ENCODE measurements at places on chromosomes 13 and 19.

DNA sequence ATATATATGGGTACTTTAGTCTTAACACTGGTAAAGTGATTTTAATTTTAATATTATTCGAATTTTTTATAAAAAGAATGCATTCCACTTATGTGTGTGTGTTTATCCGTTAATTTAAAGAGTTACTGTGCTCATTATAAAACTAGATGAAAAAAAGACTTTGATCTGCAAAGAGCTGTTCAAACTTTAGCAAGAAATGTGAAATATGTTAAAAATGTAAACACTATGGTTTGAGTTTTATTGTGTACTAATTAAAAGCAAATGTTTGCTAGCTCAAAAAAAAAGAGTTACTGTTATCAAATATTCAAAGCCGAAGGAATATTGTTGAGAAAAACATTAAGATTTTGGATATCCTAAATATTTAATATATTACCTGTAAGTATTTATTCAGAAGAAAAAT, 34.5 kb downstream of the UFM1 start:
- no peak for DNase-seq

GRCh38 chr19:49851456-49852259, 699 bp downstream of the PTOV1 start:
- peak; percentile 60 for DNase-seq

DNA sequence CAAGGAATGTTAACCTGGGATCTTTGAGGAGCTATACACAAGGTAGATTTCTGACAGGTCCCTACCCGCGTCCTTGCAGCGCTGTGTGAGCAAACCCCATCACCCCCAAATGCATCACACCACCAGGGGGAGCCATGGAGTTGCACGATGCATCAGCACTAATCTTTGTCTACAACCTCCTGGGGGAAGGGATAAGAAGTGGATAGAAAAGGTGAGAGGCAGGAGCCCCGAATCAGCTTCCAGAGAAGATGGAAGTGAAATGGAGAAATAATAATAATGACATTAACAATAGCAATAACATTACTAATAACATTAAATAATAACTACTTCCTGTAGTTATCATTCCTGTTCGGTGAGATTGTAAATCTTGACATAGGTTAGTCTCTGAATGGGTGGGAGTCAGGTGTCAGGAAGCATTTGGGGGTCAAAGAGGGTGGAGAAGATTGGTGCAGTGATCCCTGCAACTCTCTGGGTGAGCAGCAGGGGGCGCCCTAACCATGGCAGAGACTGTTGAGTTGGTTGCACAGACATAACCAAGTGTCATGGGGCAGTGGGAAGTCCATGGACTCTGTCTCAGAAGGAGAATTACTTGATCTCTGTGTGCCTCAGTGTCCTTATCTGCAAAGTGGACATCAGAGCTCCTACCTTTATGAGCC, 16.5 kb downstream of the SIGLEC7 start:
- DNase-seq: peak; percentile 75

GRCh38 chr13:99648066-99648665, 146.9 kb downstream of the TM9SF2 start:
- no peak for DNase-seq

DNA sequence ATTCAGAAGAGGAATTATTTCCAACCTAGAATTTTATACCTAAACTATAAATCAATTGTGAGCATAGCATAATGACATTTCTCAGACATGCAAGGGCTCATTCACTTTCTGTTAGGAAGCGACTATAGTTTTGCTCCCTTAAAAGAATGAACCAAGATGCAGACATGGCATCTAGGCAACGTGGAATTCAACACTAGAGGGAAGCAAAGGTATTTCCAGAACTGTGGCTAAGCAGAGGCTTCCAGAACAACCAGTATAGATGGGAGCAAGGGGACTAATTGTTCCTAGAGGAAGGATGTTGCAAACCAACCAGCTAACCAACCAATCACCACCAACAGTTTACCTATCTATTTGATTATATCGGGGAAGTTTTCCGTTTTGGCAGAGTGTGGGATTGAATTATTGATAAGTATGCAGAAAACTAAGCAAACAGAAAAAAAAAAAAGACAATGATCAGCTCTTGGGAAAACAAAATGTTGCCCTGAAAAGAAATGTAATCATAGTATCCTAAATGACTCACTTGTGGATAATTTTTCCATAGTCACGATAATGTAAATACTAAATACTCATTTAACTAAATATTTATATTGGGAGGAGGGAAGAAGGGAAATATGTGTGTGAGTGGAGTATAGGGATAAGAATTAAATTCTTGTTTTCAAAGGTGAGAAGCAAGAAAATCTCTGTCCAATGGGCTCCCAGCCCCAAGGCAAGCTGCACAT, 21.1 kb downstream of the ARL11 start:
- DNase-seq: no peak

- no peak for DNase-seq
These were observed 1.1 kb downstream of the TSSK6 start for GRCh38 chr19:19514215-19514657.

DNA sequence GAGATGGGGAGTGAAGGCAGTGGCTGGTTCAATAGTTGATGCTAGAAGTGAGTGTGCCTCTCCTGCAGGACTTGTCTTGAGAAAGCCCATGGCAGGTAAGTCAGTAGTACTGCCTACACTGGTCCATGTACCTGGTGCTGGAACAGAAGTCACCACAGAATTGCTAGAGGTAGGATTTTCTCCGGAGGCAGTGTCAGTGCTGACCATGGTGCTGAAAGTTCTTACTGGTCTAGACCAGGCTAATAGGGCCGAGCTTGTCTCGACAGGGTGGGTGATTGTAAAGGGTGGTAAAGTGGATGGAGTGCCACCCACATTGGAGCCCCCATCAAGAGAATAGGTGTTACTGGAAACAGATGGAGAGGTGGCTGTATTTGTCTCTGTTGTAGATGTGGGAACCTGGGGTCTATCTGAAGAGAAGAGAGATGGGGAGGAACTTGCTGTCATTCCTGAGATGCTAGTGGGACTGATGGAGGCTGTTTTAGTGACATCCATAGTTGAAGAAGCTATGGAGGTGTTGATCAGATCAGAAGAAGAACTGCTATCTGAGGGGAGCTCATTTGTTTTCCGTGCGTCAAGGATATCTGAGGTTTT, 36.6 kb downstream of the MUC16 start:
- DNase-seq: no peak

DNA sequence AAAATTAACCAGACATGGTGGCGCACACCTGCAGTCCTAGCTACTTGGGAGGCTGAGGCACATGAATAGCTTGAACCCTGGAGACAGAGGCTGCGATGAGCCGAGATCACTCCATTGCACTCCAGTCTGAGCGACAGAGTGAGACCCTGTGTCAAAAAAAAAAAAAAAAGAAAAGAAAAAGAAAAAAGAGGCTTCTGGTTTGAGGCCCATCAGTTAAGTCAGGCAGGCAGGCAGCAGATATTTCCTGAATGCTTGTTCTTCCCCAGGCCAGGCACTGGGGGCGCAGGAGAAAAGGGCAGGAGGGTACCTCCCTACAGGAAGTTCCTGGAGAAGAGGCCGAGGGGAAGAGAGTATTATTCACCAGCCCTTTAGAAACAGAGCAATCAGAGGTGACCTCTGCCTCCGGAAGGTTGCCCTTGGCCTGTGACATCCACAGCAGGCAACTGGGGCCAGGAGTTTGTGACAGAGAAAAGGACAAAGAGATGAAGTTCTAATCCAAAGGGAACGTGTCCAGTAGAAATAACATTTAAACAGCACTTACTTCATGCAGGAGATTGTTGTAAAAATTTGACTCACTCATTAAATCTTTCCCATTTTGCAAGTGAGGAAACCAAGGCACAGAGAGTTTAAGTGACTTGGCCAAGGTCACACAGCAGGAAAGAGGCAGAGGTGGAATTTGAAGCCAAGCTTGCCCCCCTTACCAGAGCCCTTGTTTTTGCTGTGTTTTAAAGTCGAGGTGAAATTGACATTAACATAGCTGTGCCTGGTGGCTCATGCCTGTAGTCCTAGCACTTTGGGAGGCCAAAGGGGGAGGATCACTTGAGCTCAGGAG, 4.3 kb upstream of the RLN3 start:
- DNase-seq: peak; percentile 58

GRCh38 chr19:532561-533363, 1.2 kb downstream of the CDC34 start:
- peak; percentile 55 for DNase-seq

DNA sequence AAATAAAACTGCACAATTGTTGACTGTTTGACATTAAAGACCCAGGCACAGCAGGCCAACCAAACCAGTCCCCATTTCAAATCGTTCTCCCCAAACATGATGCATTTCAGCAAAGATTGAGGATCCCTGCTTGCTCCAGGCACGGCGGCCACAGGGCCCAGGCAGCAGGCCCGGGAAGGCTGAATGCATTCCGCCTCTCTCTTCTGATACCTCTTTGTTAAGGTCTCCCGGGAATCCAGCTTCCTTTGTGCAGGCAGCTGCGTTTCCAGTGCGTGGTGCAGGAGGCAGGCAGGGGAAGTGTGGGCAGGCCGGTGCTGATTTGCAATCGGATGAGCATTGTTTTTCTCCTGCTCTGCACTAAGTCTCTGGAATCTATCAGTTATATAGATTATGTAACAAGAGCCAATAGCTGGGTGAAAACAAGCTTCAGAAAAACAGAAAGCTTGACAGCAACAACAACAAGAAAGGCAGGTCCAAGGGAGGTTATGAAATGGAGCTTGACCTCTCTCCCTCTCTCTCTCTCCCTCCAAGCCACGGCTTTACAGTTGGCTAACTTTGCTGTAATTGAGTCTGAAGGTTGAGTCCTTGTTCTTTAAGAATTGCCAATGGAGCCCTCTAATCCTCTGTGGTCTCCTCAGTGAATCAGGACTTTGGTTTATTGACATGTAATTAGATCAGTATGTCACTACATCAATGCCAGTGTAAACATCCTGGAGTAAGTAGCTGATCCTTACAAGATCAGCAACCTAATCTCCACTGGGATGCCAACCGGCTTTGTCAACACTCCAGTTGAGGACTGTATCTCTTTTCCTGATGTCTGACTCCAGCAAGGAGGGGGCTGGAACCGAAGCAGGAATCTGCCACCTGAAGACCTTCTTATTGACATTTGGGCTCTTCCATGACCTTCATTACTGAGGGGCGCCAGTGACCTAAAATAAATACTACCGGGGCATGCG, 338.0 kb downstream of the TEX29 start:
- peak; percentile 74 for DNase-seq

- no peak for DNase-seq
These were observed 56.1 kb downstream of the KL start for GRCh38 chr13:33072282-33072681.

Measured in glutamatergic neuron (in vitro differentiated cells).